ENCODE measurements at places on chromosomes 16 and 17. TPM values are rescaled to one million over a fixed set of nuclear protein-coding genes. Genes with fewer than 3 reads are reported as not detected.

Gene NAA38
- 37.7 TPM for total RNA-seq

Gene OSGIN1
- 4.3 TPM for total RNA-seq

GRCh38 chr16:80191928-80192327, 348.9 kb upstream of the DYNLRB2 start:
- no peak for DNase-seq

DNA sequence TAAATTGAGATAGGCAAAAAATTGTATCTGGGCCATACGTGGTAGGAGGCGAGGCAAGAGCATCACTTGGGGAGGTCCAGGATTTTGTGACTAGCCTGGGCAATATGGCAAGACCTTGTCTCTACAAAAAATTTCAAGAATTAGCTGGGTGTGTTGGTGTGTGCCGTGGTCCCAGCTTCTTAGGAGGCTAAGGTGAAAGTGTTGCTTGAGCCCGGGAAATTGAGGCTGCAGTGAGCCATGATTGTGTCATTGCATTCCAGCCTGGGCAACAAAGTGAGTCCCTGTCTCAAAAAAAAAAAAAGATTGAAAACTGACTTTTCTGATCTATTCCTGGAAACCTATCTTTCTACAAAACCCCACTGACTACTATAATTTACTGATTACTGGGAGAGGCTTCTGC, 26.7 kb downstream of the CDK12 start:
- DNase-seq: no peak

- no peak for DNase-seq
These were observed 27.5 kb downstream of the CEP131 start for GRCh38 chr17:81194941-81195901.

DNA sequence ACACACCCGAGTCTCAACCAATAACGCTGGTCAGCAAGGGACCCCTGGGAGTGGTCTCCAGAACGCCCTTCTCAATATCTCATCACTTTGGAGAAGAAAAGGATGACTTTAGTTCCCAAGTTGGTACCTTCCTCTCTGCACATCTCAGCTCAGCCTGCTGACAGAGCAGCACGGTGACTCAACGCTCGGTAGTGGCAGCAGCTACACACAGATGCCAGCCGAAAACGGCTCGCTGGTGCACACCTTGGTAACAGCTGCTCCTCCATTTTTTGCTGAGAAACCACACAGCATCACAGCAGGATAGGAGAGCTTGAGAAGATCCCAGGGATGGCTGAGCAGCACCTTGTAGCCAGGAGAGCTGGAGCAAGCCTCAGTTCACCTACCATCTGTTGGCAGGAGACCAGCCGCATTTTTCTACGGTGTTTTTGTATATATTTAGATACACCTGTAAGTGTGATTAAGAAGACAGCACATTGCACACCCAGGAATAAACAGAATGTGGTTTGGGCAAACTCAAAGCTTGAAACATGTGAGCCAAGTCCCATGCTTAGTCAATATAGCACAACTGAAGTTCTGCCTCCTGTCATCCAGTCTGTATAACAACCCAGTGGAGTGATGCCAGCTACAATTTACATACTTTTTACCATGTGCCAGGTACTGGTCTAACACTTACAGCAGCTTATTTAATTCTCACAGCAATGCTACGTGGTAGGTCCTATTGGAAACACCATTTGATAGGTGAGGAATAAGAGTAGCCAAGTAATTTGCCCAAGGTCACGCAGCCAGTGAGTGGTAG, 83.8 kb upstream of the ERCC4 start:
- no peak for DNase-seq

DNA sequence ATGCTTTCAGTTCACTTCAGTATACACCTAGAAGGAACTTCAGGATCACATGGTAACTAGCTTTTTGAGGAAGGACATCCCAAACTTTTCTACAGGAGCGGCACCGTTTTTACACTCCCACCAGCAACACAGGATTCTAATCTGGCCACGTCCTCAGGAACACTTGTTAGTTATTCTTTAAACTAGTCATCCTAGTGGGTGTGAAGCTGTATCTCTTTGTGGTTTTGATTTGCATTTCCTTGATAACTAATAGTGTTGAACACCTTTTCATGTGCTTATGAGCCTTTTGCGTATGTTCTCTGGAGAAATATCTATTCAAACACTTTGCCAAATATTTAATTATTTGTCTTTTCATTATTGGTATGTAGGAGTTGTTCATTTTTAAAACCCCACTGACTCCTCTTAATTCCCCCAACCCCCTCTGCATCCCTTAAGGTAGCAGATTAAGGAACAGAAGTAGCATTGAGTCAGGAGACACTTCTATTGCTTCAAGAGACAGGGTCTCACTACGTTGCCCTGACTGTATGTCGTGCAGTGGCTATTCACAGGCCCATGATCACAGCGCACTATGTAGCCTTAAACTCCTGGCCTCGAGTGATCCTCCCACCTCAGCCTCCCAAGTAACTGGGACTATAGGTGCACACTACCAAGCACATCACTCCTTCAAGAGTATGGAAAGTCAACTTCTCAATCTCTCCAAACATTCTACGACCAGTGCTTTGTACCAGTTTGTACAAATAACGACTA, 25.4 kb downstream of the YWHAE start:
- DNase-seq: no peak

- DNase-seq: no peak
These were observed 19.5 kb upstream of the CPHXL start for GRCh38 chr16:75745823-75746222.

Gene PRM1
- not detected for total RNA-seq

Gene ZNF19
- total RNA-seq: 3.8 TPM

DNA sequence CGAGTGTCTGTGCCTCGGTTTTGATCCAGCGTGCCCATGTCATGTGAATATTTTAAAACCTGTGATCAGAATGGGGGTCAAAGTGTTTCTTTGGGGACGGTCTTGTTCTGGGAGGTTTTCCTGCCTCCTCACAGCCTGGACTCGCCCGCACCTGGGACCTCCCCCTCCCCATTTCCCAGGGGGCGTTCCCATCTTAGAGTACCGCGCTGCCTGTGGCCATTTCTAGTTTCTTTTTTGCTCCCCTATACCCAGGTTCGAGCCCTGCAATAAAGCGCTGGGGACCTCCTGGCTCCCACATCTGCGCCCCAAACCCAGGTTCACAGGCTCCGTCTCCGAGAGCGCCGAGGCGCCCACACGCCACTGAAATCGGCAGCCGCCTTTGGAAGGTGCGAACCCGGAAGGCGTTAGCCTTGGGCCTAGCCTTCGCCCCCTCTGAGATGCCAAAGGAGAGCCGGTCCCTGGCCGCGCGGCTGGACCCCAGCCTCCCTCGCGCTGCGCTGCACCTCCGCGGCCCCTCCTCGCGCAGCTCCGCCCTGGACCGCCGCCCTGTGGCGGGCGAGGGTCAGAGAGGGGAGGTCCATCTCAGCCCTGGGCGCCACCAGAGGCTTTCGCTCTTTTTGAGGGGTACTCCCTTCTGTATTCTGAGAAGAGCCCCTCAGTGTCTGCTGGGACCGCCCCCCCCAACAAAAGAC, 1.7 kb downstream of the KCNJ12 start:
- DNase-seq: no peak

DNA sequence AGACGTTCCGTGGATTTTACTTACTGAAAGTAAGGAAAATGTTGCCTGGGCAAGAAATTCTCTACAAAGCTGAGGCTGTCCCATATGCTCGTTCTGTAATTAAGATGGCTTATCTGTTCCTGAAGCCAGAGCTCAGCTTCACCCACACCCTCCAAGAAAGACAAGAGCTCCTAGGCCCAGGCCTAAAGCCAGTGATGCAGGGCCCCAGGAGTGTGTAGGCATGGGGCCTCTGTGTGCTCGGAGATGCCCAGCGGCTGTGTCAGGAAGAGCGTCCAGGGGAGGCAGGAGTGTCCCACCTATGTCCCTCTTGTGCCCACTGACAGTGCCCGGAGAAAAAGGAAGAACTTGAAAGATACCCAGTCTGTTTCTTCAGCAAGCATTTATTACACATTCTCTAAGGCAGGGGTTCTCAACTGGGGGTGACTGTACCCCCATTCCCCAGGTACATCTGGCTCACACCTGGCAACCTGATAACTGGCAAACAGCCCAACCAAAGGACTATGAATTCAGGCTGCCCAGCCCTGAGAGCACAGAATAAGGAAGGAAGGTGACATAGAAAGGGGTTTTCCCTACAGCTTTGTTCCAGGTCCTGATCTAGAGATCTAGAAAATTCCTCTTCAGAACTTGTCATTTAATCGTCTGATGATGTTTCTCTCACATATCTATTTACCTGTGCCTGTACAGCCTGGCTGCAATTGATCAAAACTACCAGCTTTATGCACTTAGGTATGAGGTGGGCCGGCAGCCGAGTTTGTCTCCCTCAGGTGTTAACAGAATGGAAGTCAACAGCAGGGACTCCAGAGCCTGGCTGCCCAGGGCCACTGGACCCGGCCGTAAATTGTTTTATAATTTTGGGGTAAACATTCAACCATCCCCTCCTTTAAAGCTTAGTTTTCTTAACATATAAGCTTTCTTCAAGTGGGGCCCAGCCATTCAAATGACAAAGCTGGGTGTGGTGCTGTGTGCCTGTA, 12.0 kb downstream of the SNN start:
- DNase-seq: no peak

- peak; percentile 75 for DNase-seq
These were observed 41.0 kb downstream of the NXPH3 start for GRCh38 chr17:49616601-49617131.

DNA sequence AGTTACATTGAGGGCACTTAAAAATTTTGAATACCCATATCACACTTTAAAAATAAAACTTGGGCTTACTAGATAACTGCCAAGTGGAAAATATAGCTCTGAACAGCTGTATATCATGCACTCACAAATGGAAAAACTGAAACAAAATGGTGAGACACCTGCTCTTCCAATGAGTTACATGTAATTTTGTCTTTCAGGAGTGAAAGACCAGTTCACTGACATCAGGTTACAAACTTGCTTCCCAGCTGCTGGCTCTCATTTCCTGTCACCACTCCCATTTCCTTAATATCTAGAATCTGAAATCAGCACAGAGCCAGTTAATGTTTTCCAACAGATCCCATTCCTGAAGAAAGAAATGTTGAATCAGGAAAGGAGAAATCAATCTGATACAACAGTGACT, 10.8 kb downstream of the CSNK2A2 start:
- DNase-seq: peak; percentile 92

Gene CDH3
- not detected for total RNA-seq

Gene TM4SF5
- total RNA-seq: not detected

Gene KRT25
- total RNA-seq: not detected

- no peak for DNase-seq
These were observed 30.7 kb upstream of the TBX2 start for GRCh38 chr17:61368832-61369450.

- DNase-seq: peak; percentile 28
These were observed 47.0 kb downstream of the SMURF2 start for GRCh38 chr17:64615028-64615677.

- no peak for DNase-seq
These were observed 104.3 kb upstream of the DNAH9 start for GRCh38 chr17:11493936-11494335.

Gene C16orf96
- 0.11 TPM for total RNA-seq

- peak; percentile 82 for DNase-seq
These were observed 14.2 kb upstream of the SLC38A10 start for GRCh38 chr17:81309140-81309858.

Gene KLHL10
- total RNA-seq: 1.3 TPM

Gene CA10
- total RNA-seq: not detected

Gene AGRP
- total RNA-seq: not detected

Gene TP53TG3C
- total RNA-seq: not detected

DNA sequence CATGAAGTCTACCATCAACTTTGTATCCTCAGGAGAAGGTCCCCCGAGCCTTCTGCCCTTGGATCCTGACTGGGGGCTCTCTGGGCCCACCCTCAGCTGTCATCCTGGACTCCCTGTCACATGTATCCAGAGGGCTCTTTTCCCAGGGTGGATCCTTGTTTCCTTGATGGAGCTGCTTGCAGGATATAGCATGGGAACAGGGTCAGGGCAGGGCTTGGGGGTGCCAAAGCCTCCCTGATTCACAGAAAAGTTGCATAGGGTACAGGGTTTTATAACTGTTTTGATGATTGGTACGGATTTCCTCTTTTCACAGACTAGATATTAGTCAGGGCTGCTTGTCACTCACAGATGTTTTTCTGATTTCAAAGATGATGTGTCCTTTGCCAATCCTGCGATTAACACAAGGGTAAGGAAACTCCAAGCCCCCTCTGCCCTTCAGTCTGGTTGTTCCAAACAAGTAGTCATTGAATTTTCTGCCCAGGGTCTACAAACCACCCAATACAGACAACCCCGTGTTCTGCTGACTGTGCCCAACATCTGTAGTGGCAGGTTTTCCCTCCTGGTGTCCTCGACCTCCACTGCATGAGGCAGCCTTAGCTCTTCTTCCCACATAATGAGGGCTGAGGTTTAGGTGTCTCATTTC, 20.6 kb upstream of the SLC35G3 start:
- no peak for DNase-seq

Gene HOXB9
- 6.6 TPM for total RNA-seq

DNA sequence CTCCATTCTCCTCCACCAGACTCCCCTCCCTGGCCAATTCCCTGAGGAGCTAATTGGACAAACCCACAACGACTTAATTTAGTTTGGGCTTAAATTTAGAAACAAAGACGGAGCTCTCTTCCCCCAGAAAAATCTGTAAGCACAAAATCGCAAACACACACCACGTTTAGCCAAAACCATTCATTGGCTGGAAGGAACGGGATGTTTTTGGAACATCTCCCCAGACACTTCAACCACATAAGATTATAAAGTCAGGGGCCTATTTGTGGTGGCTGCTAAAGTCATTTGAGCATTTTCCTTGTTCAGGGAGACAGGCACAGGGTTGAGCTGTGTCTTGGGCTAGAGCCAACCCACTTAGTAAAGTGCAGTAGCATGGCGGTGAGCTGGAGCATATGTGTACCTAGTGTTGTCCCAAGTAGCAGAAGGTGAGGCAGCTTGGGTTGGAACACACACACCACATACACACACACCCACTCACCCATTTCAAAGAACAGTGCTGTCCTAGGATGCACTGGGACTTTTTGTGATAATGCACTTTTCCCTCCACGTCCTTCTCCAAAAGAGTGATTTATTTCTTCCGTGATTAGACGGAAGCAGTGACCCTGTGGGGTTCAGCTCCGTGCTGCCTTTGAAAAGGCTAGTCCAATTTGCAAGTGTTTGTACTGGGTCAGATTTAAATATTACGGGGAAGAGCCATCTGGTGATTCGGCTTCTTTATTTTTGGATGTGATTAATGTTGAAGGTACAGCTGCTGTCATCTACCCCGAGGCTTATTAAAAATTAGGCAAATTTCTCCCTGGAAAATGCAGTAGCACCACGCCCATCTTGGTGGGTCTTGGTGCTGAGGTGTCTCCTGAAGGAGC, 32.2 kb downstream of the ELAC2 start:
- peak; percentile 40 for DNase-seq

- no peak for DNase-seq
These were observed 14.5 kb downstream of the CCDC92B start for GRCh38 chr17:2734939-2735338.

- DNase-seq: no peak
These were observed 26.1 kb upstream of the XYLT1 start for GRCh38 chr16:17496891-17497290.
